H1 (cell line): ENCODE measurements at places on chromosomes 16 and 17. TPM values are rescaled to one million over a fixed set of nuclear protein-coding genes. Genes with fewer than 3 reads are reported as not detected.

DNA sequence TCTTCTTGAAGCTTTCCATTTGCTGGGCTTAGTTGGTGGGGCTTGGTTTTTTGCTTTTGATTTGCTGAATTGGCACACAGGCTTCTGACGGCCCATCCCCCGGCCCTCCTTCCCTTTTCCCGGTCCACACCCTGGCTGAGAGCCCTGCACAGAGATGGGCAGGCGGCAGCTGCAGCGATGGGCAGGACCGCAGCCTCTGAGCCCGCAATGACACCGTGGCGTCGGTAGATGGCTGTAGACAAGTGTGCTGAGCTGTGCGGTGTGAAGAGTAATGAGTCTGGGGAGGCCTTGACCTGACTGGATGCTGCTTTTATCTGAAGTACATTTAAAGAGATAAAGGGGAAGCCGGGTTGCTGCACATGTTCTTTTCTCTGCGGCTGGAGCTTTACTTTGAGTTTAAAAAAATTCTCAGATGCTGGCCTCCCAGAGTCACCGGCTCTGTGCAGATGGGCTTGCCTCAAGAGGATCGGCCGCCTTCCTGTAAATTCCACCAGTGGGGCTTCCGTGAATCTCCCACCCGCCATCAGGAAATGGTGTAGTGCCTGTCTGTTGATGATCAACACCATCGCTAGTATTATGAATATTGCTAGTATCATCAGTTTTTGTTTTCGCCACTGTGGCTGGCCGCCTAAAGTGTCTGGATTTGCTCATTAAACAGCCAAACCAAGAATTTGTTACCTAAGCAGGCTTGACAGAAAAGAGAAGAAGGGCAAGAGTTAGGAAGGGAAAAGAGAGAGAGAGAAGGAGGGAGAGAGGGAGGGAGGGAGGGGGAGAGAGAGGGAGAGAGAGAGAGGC lies 245.6 kb upstream of the RBFOX1 start:
- H3K27ac ChIP-seq: no peak overlapping the region
- H3K4me3 ChIP-seq: no peak overlapping the region
- peak; percentile 76 for DNase-seq
- peaks cover 5% of the 10 kb centered on the region for H3K4me1 ChIP-seq
- H3K27me3 ChIP-seq: no peaks in the 10 kb centered on the region

- H3K27ac ChIP-seq: no peak overlapping the region
- peak overlapping the region; percentile 86 for H3K4me3 ChIP-seq
- H3K27me3 ChIP-seq: no peaks in the 10 kb centered on the region
- H3K36me3 ChIP-seq: no peaks in the 10 kb centered on the region
- H3K4me1 ChIP-seq: no peaks in the 10 kb centered on the region
- no peak for DNase-seq
Measured at GRCh38 chr17:17590141-17590751, 1.3 kb downstream of the PEMT start.

DNA sequence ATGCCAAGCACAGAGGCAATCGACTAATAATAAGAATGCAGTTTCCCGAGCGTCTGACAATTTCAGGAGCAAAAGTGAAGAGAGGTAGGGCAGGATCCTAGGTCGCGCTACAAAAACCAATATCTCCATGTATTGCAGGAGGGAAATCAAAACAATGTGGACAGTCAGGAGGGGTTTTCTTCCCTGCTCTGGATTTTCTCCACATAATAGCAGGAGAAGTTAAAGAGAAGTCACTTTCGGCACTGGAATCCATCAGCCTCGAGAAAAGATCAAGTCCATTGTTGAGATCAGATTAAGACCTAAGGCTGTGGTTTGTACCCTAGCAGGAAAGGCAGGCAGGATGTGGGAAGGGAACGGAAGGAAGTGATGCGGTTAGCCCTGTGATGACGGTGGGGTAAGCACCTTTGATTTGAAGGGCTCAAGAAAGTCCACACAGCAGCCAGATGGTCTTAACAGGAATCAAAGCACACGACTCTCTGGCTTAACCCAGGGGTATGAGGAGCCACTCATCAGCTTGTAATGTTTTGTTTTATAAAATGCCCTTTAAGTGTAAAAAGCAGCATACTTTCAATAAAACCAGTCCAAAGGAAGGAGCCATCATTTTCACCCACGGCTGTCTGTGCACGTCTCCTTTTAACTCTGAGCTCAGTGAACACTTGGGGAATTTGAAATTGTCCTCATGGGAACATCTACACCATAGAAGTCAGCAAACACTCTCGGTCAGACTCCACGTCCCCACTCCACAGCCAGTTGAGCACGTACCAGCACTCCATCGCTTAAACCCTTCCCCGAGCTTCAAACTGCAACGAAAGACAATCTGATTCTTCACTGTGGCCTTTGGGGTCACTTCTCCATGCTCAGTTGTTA lies 15.8 kb upstream of the AKTIP start:
- H3K4me3 ChIP-seq: no peak overlapping the region
- no peak overlapping the region for H3K27ac ChIP-seq
- H3K36me3 ChIP-seq: no peaks in the 10 kb centered on the region
- H3K4me1 ChIP-seq: no peaks in the 10 kb centered on the region
- DNase-seq: no peak

- H3K4me1 ChIP-seq: peaks cover 3% of the 10 kb centered on the region
- DNase-seq: no peak
- no peak overlapping the region for H3K27ac ChIP-seq
- no peak overlapping the region for H3K4me3 ChIP-seq
- peaks cover 8% of the 10 kb centered on the region for H3K36me3 ChIP-seq
Measured at GRCh38 chr16:29702269-29702668, 23.3 kb downstream of the QPRT start.

DNA sequence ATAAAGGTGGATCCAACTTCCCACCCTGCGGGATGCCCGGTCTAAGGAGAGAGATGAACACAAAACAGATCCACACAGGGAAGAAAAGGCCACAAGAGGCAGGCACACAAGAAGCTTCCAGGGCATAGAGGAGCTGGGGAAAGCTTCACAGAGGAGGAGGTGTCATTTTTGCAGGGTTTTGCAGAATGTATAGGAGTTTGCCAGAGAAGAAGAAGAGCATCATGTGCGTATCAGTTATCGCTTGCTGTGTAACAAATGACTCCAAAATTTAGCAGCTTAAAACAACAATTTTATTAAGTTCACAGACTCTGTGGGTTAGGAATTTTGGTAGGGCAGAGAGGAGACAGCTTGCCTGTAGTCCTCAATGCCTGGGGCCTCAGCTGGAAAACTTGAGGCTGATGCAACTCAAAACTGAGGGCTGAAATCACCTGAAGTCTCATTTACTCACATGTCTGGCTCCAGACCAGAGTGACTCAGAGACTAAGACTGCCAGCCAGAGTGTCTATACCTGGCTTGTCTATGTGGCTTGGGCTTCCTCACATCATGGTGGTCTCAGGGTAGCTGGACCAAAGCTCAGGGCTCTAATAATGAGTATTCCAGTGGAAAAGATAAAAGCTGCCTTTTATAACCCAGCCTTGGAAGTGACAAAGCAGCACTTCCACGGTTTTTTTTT lies 33.9 kb upstream of the ZNF423 start:
- no peaks in the 10 kb centered on the region for H3K36me3 ChIP-seq
- H3K27ac ChIP-seq: no peak overlapping the region
- no peaks in the 10 kb centered on the region; the same call in 1 of the 2 replicates for H3K4me1 ChIP-seq
- no peak for DNase-seq

- no peak overlapping the region for H3K27ac ChIP-seq
- peaks cover 4% of the 10 kb centered on the region; the same call in 1 of the 2 replicates for H3K27me3 ChIP-seq
- H3K4me3 ChIP-seq: no peak overlapping the region
- no peak for DNase-seq
- peaks cover 16% of the 10 kb centered on the region for H3K36me3 ChIP-seq
Measured at GRCh38 chr17:28577466-28577824, 750 bp upstream of the ALDOC start.

GRCh38 chr17:77571155-77571981 lies 387.1 kb upstream of the TNRC6C start:
- no peaks in the 10 kb centered on the region for H3K36me3 ChIP-seq
- peaks cover 4% of the 10 kb centered on the region for H3K4me1 ChIP-seq
- no peak overlapping the region for H3K4me3 ChIP-seq
- H3K27ac ChIP-seq: no peak overlapping the region

GRCh38 chr16:63067141-63067540 lies 1030.9 kb upstream of the CDH8 start:
- H3K36me3 ChIP-seq: no peaks in the 10 kb centered on the region
- DNase-seq: no peak
- H3K4me1 ChIP-seq: no peaks in the 10 kb centered on the region
- H3K4me3 ChIP-seq: no peak overlapping the region
- H3K27me3 ChIP-seq: no peaks in the 10 kb centered on the region

DNA sequence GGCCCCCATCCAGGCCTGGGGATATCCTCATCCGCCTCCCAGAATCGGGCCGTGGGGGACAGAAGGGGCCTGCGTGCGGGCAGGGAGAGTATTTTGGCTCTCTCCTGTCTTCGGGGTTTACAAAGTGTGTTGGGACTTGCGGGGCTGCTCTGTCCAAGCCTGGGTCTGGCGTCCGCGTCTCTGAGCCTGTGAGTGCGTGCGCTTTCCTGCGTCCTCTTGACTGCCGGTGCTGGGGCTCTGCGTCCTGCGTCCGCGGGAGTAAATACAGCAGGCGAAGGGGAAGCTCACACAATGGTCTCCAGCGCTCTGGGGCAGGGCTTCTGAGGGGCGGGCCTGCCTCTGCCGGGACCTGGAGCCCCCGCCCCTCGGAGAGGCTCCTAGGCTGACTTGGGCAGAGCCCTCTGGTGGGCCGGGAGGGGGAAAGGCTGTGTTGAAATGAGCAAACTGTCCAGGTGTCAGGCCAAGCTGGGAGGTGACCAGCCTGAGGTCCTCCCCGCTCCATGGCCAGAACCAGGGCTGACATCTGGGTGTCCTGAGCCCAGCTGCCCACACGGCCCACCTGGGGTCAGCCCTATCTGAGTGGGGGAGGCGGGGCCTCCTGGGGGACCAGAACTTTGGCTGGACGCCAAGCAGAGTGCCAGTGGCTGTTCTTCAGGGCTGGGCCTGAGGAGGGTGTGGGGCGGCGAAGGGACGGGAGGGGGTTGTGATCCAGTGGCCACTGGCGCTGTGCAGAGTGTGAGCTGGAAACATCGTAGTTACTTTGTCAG lies 233.6 kb downstream of the SEC14L1 start:
- DNase-seq: peak; percentile 59
- H3K4me1 ChIP-seq: peaks cover 55% of the 10 kb centered on the region
- peak overlapping the region; percentile 86 for H3K4me3 ChIP-seq
- no peaks in the 10 kb centered on the region for H3K36me3 ChIP-seq
- H3K27me3 ChIP-seq: no peaks in the 10 kb centered on the region

GRCh38 chr17:4049546-4049945 lies 85.3 kb upstream of the ATP2A3 start:
- H3K27ac ChIP-seq: no peak overlapping the region
- no peak overlapping the region for H3K4me3 ChIP-seq
- peaks cover 30% of the 10 kb centered on the region for H3K36me3 ChIP-seq
- no peak for DNase-seq

- no peaks in the 10 kb centered on the region for H3K36me3 ChIP-seq
- H3K4me1 ChIP-seq: no peaks in the 10 kb centered on the region
- peak overlapping the region; percentile 51 for H3K4me3 ChIP-seq
- H3K27me3 ChIP-seq: no peaks in the 10 kb centered on the region
- peak overlapping the region; percentile 98 for H3K27ac ChIP-seq
Measured at GRCh38 chr17:59620064-59620359, 317 bp downstream of the CLTC start.

DNA sequence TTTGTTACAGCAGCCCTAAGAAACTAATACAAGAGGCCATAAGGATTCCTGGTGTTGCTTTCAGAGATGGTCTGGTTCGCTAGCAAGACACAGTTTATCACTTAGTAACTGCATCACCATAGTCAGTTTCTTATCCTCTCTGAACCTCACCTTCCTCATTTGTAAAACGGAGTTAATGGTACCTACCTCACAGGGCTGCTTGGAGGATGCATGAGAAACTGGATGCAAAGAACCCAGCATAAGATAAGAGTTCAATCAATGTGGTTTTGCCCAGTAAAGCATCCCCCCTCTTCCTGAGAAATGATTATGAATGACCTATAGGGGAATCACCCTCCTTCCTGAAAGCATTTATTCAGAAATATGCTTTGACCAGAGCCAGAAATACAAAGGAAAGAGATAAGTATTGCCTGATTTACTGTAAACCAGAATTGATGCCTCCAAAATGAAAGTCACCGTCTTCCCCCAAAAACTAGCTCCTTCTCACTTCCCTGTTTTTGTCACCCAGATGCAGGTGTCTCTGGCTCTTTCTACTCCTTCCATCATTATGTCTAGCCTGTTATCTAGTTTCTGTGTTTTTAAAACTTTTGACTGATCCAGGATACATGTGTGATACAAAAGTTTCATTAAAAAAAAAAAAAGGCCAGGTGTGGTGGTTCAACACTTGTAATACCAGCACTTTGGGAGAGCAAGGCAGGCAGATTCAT lies 2.8 kb upstream of the TEFM start:
- no peak for DNase-seq
- no peaks in the 10 kb centered on the region for H3K4me1 ChIP-seq
- H3K27me3 ChIP-seq: no peaks in the 10 kb centered on the region
- no peak overlapping the region for H3K27ac ChIP-seq
- no peak overlapping the region for H3K4me3 ChIP-seq

- H3K36me3 ChIP-seq: no peaks in the 10 kb centered on the region
- H3K27ac ChIP-seq: no peak overlapping the region
- no peaks in the 10 kb centered on the region for H3K4me1 ChIP-seq
- DNase-seq: no peak
Measured at GRCh38 chr16:53191413-53191812, 136.6 kb downstream of the CHD9 start.

GRCh38 chr17:2044263-2044894 lies 2.6 kb downstream of the OVCA2 start:
- no peak for DNase-seq
- peaks cover 3% of the 10 kb centered on the region; the same call in 1 of the 2 replicates for H3K4me1 ChIP-seq
- no peak overlapping the region for H3K27ac ChIP-seq
- no peak overlapping the region for H3K4me3 ChIP-seq
- H3K36me3 ChIP-seq: 0 out of 2 replicates have a peak, but pooled peaks cover 4% of the 10 kb centered on the region
- peaks cover 21% of the 10 kb centered on the region for H3K27me3 ChIP-seq

The PIGL gene
- total RNA-seq: 25.5 and 28.4 TPM in 2 replicates

The GPR139 gene
- 0.73 and 0.84 TPM in 2 replicates for total RNA-seq

The JUP gene
- 98.6 and 102 TPM in 2 replicates for total RNA-seq

The HOXB9 gene
- not detected in 2 replicates for total RNA-seq

The ZMYND15 gene
- 0.48 and 0.58 TPM in 2 replicates for total RNA-seq

The NPIPB9 gene
- total RNA-seq: 0.96 and 2.4 TPM in 2 replicates

The TM4SF5 gene
- not detected in 2 replicates for total RNA-seq

The CCR7 gene
- total RNA-seq: 0.17 TPM in 1 of 2 replicates, not detected in the other

The EFCAB13 gene
- total RNA-seq: 1.3 and 2.0 TPM in 2 replicates

The SYNGR3 gene
- 36.2 and 38.8 TPM in 2 replicates for total RNA-seq
